ENCODE measurements at places on chromosomes 13 and 19. TPM values are rescaled to one million over a fixed set of nuclear protein-coding genes. Genes with fewer than 3 reads are reported as not detected.

GRCh38 chr19:29844891-29845573, 33.2 kb downstream of the CCNE1 start:
- peak; percentile 96 for DNase-seq

DNA sequence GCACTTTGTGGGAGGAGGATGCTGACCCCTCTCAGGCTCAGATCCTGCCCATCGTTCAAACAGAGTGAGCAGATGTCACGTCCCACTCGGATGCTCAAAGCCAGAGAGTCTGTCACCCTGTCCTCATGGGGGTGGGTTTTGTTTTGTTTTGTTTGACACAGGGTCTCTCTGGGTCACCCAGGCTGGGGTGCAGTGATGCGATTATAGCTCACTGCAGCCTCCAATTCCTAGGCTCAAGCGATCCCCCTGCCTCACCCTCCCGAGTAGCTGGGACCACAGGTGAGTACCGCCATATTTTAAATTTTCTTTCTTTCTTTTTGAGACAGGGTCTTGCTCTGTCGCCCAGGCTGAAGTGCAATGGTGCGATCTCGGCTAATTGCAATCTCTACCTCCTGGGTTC, 4.0 kb downstream of the ADGRE2 start:
- no peak for DNase-seq

- DNase-seq, result no peak
Observed at GRCh38 chr13:110557082-110557481, 4.4 kb downstream of the RAB20 start.

DNA sequence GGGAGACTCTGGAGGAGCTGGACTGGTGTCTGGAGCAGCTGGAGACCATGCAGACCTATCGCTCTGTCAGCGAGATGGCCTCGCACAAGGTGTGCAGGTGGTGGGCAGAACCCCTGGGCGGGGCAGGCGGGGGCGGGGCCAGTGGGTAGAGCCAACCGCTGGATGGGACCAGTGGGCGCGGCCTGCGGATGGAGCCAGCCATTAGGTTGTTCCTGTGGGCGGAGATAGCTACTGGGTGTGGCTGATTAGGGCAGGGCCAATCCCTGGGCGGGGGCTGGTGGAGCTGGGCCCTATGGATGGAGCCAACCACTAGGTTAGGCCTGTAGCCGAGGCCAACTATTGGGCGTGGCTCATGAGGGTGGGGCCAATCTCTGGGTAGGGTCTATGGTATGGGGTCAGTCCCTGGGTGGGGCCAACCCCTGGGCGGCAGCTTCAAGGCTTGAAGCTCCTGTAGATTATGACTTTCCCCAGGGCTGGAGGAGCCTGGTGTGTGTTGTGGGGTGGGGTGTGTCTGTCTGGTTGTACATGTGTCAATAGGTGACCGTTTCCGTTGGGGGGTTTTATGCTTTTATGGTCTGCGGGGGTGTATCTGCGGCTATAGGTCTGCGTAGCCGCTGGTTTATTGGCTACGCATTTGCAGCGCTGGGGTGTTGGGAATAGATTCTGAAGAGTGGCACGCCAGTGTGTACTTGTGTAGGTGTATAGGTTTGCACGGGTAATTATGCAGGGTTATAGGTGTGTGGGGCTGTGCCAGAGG, 30.7 kb downstream of the PDE4A start:
- peak; percentile 60 for DNase-seq

DNA sequence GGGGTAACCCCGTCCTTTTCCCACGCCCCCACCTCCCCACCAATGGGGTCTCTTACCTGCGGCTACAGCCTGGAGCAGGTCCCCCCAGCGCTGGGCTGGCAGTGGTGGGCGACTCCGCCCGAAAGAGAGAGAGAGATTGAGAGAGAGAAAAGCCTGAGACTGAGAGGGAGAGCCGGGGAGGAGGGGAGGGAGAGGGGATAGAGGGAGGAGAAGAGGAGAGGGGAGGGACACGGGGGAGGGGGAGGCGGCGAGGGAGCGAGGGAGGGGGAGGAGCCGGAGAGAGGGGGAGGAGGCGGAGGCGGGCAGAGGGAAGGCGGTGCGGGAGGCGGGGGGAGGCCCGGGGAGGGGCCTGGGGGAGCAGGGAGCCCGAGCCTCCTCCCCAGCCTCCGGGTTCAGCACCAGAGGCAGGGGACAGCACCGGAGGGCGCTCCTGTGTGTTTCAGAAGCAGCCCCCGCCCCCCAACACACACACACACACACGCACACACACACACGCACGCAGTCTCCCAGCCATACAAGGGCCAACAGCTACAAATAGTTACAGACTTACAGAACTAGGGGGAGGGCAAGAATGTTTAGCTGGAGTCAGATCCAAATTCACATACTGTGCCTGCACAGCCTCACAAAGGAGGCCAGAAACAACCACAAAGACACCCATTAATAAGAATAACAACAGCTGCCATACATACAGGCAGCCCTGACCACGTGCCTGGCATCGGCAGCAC, at the start of gene SLC8A2:
Gene SLC8A2 (minus strand): TSS at position 161 of the 725 bp plus-strand sequence. CDS start 5,490 bp downstream, outside the sequence.
- peak; percentile 84 for DNase-seq

- DNase-seq, result no peak
Observed at GRCh38 chr13:24269821-24270220, 39.6 kb upstream of the C1QTNF9 start.

Gene ZNF230
- 4.9 TPM for total RNA-seq

Gene LHB
- total RNA-seq, result 0.60 TPM
